ENCODE measurements at places on chromosomes 11 and 22. TPM values are rescaled to one million over a fixed set of nuclear protein-coding genes. Genes with fewer than 3 reads are reported as not detected.

DNA sequence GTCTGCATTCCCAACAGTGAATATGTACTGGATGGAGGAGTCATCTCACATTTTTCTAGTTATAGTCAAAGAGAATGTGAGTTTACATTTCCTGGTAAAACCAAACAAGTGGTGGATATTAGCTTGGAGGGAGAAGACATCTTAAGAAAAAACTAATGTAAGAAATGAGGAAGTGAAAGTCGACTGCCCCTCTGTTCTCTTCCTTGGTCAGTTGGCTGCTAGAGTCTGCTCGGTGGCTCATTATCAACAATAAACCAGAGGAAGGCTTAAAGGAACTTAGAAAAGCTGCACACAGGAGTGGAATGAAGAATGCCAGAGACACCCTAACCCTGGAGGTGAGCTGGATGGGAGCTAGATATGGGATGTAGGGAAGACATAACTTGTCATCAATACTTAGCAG, 5.8 kb downstream of the SLC22A9 start:
- no peak for DNase-seq

DNA sequence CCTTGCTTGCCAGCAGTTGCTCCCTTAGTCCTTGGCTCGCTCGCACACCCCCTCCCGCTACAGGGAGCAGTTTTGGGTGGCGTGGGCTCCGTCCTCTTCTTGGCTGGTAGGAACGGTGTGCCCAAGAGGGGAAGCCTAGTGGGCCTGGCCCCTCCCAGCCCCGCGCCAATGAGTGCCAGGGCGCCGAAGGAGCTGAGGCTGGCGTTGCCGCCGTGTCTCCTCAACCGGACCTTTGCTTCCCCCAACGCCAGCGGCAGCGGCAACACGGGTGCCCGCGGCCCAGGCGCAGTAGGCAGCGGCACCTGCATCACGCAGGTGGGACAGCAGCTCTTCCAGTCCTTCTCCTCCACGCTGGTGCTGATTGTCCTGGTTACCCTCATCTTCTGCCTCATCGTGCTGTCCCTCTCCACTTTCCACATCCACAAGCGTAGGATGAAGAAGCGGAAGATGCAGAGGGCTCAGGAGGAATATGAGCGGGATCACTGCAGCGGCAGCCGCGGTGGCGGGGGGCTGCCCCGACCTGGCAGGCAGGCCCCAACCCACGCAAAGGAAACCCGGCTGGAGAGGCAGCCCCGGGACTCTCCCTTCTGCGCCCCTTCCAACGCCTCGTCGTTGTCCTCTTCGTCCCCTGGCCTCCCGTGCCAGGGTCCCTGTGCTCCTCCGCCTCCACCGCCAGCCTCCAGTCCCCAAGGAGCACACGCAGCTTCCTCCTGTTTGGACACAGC, 1.6 kb downstream of the C11orf87 start:
- no peak for DNase-seq

- DNase-seq, result no peak
Observed at GRCh38 chr11:121669422-121669821, 216.7 kb upstream of the SORL1-AS1 start.

Gene SMC1B
- polyA plus RNA-seq, result not detected

Gene NFAM1
- polyA plus RNA-seq, result not detected

- peak; percentile 20 for DNase-seq
Observed at GRCh38 chr11:104163100-104164027, 583 bp downstream of the PDGFD start.

Gene GRK3
- 0.80 TPM for polyA plus RNA-seq

DNA sequence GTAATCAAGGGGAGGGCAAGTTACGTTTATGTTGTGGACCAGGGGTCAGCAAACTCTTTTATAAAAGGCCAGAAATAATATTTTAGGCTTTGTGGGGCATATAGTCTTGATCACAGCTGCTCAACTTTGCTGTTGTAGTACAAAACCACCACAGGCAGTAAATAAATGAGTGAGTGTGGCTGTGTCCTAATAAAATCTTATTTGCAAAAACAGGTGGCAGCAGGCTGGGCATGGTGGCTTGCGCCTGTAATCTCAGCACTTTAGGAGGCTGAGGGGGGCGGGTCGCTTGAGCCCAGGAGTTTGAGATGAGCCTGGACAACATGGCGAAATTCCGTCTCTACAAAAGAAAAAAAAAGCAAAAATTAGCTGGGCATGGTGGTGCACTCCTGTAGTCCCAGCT, 57.9 kb upstream of the NUP160 start:
- DNase-seq, result no peak

Gene XKR3
- polyA plus RNA-seq, result not detected

DNA sequence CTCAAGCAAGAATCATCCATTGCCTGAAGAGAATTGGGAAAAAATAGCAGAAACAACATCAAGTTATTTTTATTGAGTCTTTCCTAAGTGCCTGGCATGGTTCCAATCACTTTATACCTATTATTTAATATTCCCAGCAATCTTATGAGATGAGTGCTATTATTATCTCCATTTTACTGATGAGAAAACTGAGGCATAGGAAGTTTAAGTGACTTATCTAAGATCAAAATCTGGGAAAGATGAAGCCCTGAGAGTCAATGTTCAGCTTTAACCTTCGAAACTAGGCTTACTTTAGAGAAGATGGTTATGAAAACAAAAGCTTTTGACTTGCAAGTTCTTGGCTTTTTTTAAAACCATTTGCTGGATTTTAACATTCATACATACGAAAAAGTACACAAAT, 141.6 kb downstream of the APIP start:
- no peak for DNase-seq

DNA sequence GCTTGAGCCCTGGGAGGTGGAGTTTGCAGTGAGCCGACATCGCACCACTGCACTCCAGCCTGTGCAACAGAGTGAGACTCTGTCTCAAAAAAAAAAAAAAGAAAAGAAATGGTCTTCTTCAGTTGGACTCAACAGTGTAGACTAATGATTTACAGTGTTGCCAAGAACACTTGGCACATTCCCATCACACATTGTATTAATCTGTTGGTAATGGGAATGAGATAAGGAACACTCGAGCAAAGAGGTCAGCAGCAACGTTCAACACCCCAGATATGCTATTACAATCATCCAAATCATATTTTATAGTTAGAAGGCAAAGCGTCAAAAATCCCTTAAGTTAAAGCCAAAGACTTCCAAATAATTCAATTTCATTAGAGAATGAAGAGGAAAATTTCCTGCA, 14.5 kb downstream of the CDON start:
- no peak for DNase-seq

DNA sequence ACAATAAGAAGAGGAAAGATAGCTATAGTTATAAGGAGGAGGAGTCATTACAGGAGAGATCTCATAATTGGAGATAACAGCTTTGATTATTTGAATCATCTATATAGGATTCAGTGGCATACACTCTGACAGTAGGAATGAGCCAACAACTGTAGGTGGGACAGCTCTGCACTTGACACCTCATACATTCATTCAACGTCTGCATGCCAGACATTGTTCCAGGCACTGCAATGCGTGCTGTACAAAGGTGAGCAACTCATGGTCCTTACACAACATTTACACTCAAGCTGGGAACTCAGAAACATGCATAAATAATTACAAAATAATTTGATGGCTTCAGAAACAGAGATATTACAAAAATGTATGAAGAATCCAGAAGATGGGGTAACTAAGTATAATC, 154.3 kb downstream of the MSANTD4 start:
- peak; percentile 4 for DNase-seq

DNA sequence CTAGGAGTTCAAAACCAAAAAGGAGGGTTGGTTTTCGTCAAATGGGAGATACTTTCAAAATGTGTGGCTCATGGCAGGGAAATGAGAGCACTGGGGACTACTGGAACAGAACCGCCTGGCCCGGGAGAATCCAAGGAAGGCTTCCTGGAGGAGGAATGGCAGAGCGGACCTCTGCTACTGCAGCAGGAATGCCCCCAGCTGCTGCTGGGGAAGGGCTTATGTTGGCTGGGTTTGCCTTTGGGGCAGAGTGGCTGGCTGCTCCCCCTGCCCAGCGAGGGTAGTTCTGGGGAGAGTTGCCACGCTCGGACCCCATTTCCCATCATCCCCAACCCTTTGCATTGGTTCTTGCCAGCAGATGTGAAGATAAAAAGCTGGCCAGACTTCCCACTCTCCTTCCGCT, 10.6 kb upstream of the APOBEC3A start:
- no peak for DNase-seq

Gene RPS6KA4
- 46.7 TPM for polyA plus RNA-seq

DNA sequence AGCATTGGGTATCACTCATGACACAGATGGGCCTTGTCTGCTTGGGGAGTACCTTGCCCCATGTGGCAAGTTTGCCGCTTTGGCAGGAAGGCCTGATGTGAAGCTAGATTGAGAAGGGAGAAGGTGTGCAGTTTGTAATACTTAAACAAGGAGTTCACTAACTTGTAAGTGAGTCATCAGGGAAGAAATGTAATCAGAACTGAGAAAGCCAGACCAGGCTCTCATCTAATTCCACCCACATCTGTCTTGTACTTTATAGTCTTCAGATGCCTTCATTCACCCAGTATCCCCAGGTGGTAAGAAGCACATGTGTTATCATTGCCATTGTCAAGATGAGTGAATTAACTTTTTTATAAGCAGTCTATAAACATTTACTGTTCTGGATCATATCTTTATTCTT, 116.0 kb upstream of the DDI1 start:
- DNase-seq, result peak; percentile 73

DNA sequence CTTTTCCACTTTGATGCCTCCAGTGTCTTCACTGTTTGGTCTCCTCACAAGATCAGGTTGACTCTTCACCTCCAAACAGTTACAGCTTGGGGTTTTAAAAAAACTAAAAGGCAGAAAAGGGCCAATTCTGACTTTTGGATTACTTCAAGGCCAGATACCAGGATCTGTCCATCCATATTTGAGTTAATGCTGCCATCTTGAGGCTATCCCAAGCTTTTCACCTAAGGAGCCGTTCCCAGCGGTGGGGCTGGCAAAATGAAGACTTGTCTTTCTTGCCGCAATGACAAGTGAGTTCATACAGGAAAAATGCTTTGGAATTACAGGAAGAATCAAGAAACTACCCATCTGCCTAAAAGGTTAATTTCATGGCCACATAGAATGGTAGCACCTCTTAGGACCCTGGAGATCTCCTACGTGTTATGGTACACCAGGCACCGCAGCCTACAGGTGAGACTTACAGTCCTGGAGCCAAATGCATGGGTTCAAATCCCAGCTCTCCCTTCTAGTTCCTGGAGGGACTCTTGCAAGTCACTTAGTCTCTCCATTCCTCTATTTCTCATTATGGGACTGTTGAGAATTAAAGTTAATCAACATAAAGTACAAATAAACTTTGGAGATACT, 6.0 kb upstream of the OR5B21 start:
- peak; percentile 76 for DNase-seq

- DNase-seq, result no peak
Observed at GRCh38 chr22:21042978-21043859, 2.5 kb upstream of the LRRC74B start.

- no peak for DNase-seq
Observed at GRCh38 chr11:3202305-3202704, 16.3 kb downstream of the MRGPRG start.

GRCh38 chr22:36417281-36417686, 29.5 kb upstream of the MYH9 start:
- DNase-seq, result peak; percentile 73

GRCh38 chr22:38016182-38017151, 32.1 kb upstream of the SOX10 start:
- DNase-seq, result peak; percentile 58

DNA sequence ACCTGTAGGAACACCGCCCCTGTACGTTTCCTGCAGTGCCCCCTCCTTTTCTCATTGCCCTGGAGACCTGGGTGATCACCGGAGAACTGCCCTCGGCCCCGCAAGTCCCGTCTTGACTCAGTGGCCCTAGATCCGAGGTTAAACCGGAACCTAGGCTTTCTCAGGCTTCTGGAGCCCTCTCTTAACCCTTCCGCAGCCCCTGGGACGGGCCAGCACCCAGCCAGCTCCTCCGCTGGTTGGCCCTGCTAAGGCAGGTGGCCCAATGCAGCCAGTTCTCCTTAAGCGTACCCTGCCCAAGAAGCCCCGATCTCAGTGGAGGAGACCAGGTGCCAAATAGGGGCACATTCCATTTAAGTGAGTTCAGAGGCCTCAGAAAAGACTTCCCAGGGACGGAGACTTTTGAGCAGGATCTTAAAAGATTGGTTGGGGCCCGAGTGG, 776 bp downstream of the NLRX1 start:
- DNase-seq, result no peak

Gene HEPHL1
- polyA plus RNA-seq, result 0.02 TPM

Gene ART1
- not detected for polyA plus RNA-seq

DNA sequence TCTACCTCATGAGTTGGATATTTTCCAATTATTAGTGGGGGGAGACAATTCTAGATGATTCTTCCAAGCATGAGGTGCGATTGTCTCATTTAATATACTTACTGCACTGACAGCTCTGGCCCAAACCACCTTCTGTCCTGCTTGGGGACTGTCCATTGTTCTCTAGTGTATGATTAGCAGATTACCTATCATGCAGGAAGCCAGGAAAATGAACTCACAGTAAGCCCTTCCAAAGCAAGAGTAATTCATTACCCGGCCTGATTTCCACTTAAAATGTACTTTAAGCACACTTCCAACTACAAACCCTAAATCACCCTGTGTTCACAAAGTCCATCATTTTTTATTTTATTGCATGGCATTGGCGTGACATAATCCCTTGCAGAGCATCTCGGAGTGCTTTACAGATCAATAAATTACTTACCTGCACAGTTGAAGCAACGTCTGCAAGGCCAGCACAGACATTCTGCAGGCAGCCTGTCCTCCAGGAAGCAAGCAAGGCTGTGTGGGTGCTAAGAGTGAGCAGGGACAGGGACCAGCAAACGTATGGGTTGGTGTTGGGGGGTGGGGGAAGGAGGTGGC, 838.2 kb downstream of the NTM start:
- no peak for DNase-seq

GRCh38 chr11:74085542-74085892, 76.6 kb upstream of the UCP3 start:
- peak; percentile 25 for DNase-seq

Gene CD3E
- polyA plus RNA-seq, result not detected

Gene SLC25A17
- polyA plus RNA-seq, result 15.2 TPM

GRCh38 chr11:17008099-17008498, 6.1 kb downstream of the PLEKHA7 start:
- no peak for DNase-seq

- DNase-seq, result peak; percentile 62
Observed at GRCh38 chr22:36546092-36546804, 17.3 kb upstream of the EIF3D start.

- DNase-seq, result no peak
Observed at GRCh38 chr11:74474316-74474715, 7.0 kb upstream of the KCNE3 start.

Gene UPK3A
- not detected for polyA plus RNA-seq

- DNase-seq, result no peak
Observed at GRCh38 chr11:2482745-2483144, 37.9 kb downstream of the KCNQ1 start.

DNA sequence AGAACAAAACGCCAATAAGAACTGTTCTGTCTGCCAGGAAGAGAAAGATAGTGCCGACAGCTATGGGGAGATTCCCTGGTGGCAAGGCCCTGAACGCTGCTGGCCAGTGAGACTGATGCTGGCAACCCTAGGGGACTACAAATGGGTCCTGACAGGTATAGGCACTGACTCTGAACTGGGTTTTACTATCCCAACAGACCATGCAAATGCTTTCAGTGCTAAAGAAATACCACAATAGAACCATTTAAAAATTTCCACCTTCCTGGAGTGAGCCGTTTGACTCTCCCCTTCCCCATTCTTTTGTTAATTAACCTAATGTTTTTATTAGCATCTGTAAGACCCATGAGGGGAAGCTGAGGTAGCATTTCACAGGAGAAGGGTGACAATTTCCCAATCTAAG, 25.7 kb downstream of the USP28 start:
- DNase-seq, result no peak

Measured in IMR-90 (cell line).